GM23338 (cell line): ENCODE measurements at places on chromosomes 11 and 22.

GRCh38 chr22:19787849-19788141 lies 27.2 kb downstream of the TBX1 start:
- no peak for DNase-seq

- no peak for DNase-seq
Observed at GRCh38 chr11:60420015-60420414, 9.4 kb upstream of the MS4A5 start.

DNA sequence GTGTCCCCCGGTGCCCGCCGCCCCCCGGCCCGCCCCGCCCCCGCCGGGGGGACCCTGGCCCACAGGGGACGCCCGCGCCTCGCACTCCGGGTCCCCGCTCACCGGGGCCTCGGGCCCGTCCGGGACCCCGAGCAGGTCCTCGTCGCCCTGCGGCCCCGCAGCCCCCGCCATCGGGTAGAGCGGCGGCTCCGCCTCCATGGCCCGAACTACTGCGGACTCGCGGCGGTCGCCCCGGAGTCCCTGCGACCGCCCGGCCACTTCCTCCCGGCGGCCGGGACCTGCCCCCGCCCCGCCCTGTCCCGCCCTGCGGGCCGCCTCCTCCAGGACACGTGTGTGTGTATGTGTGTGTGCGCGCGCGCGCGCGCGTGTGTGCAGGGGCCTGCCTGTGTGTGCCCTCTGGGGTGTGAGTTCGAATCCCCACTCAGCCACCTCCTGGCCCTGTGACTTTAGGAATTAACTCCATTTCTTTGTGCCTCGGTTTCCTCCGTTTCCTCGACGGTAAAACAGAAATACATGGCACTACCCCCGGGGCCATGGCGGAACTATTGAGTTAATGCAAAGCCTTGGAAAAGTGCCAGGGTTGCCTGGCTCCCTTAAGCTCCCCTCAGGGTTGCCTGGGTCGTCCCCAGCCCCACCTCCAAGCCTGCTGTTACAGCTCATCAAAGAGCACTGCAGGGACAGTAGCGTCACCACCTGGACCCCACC lies at the start of gene UNC93B1:
TSS of gene UNC93B1 (minus strand) at position 252 of the 705 bp plus-strand sequence. CDS start at position 198, 54 bp downstream.
- DNase-seq: peak; percentile 74

- no peak for DNase-seq
Observed at GRCh38 chr22:19773470-19774040, 13.0 kb downstream of the TBX1 start.

DNA sequence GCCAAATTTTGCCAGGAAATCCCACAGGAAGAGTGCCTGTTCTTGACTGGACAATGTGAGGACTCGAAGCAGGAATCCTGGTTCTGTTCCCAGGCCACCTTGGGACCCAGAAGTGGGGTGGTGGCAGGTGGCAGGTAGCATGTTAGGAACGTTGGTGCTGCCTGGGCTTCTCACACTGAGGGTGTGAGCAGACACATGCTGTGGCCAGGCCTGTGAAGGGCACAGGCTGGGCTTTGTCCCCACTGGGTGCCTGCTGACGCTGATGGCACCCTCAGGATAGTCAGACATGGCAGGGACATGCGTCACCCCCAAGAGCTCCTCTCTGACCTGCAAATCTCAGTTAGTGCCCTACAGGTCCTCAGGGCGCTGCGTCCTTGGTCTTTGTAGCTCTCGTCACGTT lies 21.1 kb upstream of the NECTIN1 start:
- no peak for DNase-seq

GRCh38 chr22:24433828-24434470 lies 6.5 kb downstream of the ADORA2A start:
- DNase-seq: no peak

DNA sequence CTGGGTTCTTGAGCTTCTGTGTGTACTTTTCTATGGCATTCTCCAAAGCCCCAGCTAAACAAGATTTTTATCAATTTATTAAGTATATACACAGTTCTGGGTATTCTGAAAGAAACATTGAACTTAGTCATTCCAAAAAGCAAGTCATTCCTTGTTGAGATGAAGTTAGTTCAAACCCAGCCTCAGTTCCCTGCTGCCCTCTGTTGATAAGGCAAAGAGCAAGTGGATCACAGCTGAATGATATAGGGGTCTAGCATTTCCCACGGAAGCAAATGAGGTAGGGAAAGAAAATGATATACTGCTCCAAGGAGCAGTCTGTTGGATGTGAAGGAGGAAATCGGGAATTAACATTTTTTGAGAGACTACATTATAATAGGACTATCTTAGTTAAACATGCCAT lies 841.8 kb upstream of the TENM4 start:
- no peak for DNase-seq

- DNase-seq: no peak
Observed at GRCh38 chr22:37432708-37433054, 5.4 kb upstream of the ELFN2 start.

- peak; percentile 66 for DNase-seq
Observed at GRCh38 chr22:35541254-35541748, 670 bp downstream of the RASD2 start.

- no peak for DNase-seq
Observed at GRCh38 chr11:96187822-96188221, 155.2 kb downstream of the MAML2 start.
